ENCODE measurements at places on chromosomes 2 and 18. TPM values are rescaled to one million over a fixed set of nuclear protein-coding genes. Genes with fewer than 3 reads are reported as not detected.

DNA sequence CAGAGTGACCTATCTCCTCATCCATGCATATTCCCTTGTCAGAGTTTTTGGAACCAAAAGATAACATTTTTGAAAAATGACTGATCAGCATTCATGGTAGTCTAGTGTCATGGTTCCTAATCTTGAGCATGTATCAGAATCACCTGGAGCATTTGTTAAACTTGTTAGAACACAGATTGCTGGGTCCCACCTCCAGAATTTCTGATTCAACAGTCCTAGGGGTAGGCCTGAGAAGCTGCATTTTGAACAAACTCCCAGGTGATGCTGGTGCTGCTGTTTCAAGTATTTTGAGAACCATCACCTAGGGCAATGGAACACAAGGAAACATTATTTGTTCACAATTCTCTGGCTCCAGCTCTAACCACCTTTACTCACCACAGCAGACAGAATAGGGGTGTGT, 21.0 kb downstream of the TMEM200C start:
- no peak for DNase-seq

GPR39 gene
- 12.7 TPM for total RNA-seq

DLX1 gene
- total RNA-seq: 0.41 TPM

GRCh38 chr2:226970362-226970761, 134.5 kb downstream of the RHBDD1 start:
- DNase-seq: no peak

DNA sequence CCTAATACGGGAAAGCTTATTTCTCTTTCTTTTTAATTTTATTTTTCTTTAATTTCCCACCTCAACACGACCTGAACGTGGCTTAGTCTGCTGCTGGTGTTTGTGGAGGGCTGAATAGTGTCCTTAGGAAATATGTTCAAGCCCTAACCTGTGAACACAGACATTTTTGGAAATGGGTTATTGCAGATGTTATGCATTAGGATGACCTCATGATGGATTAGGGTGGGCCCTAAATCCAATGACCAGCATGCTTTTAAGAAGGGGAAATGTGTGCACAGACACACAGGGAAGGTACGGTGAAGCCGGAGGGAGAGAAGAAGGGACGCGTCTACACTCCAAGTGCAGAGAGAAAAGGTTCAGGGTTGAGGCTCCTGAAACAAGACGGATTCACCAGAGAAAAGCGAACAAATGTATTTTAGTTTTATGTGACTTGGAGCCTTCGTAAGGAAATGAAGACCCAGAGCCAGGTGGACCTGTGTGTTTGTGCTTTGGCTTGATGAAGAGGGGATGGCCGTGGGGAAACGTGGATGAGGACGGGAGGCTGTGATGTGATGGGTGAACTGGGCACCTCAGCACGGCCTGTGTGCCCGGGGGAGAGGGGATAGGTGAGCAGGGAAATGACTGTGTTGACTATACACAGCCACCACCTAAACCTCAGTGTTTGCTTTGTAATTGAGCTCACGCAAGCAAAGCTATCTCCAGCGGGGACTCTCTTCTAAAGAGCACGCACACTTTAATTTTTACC, 37.5 kb downstream of the RTP5 start:
- DNase-seq: no peak

ITGB6 gene
- total RNA-seq: not detected

DNA sequence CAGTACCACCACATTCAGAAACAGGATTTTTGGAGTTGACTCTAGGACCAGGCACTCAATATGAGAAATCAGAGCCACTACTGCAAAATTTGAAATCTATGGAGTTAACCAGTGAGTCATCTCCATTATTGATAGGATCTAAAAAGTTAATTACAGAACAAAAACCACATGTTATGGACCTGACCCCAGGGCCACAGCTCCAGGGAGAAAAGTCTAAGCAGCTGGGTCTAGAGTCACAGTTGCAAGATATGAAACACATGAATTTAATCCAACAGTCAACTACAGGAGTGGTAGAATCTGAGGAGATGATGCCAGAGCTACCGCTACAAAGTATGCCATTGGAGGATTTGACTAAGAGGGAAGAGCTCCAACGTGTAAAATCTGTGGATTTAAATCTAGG, 13.4 kb upstream of the ZNF512 start:
- DNase-seq: no peak

GRCh38 chr18:31723990-31724711, 36.5 kb downstream of the SLC25A52 start:
- DNase-seq: peak; percentile 25

CHRNG gene
- total RNA-seq: not detected

- DNase-seq: peak; percentile 88
Observed at GRCh38 chr2:42025151-42025582, 22.7 kb upstream of the PKDCC start.

DNA sequence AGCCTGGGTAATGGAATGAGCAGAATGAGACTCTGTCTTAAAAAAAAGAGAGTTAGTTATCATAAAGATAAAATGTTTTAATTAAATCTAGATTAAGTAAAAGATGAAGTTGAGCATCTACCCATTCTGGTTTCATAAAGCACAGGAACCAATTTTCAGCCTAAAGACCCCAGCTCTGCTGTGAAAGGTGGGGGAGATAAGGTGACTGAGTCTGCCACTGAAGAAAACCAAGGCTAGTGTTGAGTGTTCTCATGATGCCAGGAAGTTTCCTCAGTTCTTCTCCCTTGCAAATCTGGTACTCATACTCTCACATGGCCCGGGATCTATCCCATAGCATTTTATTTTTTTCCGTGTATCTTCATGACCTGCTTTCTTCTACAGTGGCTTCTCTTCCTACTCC, 10.4 kb upstream of the CXCR4 start:
- DNase-seq: no peak

LRRTM1 gene
- total RNA-seq: not detected

GRCh38 chr2:16055848-16056580, 115.7 kb downstream of the MYCN start:
- no peak for DNase-seq

NGEF gene
- 1.1 TPM for total RNA-seq

GAD1 gene
- not detected for total RNA-seq

- DNase-seq: no peak
Observed at GRCh38 chr18:38944446-38945024, 1378.9 kb upstream of the CELF4 start.

EPB41L3 gene
- 28.0 TPM for total RNA-seq
